ENCODE measurements at places on chromosomes 6 and 20.

DNA sequence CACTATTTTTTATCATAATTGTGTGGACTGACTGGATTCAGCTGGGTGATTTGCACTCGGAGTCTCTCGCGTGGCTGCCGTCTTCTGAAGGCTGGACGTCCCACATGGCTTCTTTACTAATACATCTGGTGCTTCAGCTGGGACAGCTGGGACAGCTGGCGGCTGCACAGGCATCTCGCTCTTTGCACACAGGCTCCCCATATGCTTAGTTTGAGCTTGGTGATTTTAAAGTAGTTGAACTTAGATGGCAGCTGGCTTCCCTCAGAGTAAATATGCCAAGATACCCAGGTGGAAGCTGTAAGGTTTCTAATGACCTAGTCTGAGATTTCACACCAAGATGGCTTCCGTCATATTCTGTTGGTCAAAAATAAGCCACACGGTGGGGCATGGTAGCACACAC is 38.7 kb upstream of the PPP1R3G start:
- DNase-seq: no peak

GRCh38 chr6:109740787-109741186 is 49.7 kb downstream of the FIG4 start:
- DNase-seq: no peak

GRCh38 chr6:52724042-52724405 is 39.3 kb downstream of the GSTA2 start:
- no peak for DNase-seq

DNA sequence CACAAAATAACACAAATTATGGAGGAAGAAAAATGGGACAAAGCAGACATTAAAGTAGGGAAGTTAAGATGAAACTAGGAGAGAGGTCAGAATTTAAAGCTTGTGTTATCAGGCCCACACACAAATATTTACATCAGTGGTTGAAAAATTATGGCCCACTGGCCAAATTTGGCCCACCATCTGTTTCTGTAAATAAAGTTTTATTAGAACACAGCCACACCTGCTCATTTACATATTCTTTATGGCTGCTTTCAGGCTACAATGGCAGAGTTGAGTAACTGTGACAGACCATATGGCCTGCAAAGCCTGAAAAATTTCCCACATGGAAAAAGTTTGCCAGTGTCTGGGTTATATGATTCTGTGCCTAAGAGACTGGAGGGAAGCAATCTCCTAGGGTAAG is 49.0 kb downstream of the SLC22A23 start:
- DNase-seq: no peak

DNA sequence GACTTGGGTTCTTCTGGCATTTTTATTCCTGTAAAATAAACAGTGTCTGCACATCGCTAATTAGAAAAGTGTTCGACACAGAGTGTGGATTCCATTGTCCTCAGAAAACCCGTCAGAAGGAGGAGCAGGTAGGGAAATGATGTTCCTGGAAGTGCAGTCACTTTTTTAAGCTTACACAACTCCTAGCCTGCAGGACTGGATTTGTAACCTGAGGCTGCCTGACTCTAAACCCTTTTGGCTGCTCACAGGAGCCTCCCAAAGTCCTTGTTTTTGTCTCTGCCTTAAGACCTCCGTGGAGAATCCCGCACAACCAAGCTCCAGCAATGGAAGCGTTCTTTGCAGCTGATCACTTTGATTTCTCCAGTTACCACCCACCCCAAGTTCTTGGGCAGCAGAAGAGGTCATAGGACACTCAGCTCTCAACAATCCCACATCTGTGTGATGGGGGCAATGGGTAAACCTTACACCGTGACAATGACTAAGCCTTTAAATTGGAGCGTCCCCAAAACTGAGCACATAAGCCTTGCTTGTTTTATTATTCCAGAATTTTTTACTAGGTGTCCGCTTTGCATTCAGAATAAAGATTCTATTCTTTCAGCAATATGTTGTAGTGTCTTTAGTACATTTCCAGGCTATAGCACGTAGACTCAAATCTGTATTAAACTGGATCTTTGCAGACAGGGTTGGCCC is 227.9 kb downstream of the TBXT start:
- no peak for DNase-seq

- no peak for DNase-seq
These were observed 297 bp downstream of the POM121L2 start for GRCh38 chr6:27311806-27312145.

DNA sequence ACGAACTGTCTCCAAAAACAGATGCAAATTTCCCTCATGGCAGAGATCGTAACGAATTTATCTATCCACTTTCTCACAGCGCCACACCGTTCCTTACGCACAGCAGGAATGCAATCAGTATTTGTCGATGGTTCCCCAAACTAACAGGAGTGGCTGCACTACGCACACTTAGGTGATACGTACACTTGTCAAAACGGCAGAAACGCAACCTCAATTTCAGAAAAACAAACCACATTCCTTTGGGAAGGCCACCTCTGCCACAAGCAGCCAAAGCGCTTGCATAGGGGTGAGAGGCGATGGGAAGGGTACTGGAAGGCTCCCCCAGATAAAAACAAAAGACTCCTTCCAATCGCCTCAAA is 638 bp downstream of the MDN1 start:
- DNase-seq: no peak

- DNase-seq: no peak
These were observed 872 bp upstream of the RBM39 start for GRCh38 chr20:35742741-35743523.

DNA sequence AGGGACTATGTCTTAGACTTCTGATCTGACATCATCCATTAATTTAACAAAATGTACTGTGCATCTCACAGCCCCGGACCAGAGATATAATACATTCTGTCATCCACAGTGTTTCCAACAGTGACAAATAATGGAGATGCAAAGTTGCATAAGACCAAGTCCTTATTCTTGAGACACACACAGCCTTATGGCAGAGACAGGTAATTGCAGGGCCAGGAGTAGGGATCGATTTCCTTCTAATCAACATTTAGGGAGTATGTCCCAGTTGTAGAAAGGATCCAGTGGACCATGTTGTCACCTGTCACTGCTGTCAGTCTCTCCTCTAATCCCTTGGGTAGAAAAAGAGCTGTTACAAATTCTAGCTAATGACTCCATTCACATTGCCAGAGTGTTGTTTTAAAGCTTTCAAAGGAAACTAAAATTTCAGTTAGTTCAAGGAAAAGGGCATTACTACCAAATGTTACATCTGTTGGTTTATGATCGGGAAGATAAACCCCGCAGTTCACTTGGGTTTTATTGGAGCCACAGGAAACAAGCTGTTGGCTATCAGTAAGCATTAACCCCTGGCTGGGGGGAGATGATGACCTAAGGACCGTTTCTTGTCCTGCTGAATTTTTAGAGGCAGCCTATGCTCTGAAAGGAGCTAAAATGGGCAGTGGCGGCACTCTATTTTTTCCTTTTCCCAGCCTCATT is 111.4 kb upstream of the ATXN1 start:
- no peak for DNase-seq

DNA sequence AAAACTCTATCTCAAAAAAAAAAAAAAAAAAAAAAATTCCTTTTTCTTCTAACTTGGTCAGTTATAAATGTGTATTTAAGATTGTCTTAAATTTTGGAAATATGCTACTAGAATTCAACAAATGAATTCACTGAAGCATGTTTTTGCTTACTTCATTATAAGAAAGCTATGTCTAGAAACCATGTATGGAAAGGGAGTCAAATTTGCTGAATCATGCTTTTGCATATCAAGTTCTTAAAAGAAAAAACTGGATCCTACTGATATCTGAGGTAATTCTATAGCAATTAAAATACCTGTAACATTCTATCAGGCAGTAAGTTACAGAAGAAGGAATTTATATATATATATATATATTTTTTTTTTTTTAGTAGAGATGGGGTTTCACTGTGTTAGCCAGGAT is 27.7 kb downstream of the AKIRIN2 start:
- DNase-seq: no peak

DNA sequence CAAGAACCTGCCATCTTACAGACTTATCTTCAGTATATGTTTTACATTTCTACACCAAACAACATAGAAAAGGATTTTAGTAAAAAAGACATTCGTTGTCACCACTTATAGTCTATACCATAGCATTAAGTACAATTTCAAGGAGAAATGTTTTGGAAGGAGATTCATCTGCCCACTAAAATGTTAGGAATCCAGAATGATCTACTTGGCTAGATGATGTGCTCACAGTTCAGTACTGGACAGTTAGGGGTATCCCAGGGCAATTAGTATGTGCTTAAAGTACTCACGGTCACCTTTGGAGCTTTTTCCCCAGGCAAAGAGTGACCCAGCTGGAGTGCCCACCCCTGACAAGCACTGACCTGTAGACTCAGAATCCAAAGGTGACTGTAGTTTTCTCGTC is 222.9 kb downstream of the SLC24A3 start:
- no peak for DNase-seq

DNA sequence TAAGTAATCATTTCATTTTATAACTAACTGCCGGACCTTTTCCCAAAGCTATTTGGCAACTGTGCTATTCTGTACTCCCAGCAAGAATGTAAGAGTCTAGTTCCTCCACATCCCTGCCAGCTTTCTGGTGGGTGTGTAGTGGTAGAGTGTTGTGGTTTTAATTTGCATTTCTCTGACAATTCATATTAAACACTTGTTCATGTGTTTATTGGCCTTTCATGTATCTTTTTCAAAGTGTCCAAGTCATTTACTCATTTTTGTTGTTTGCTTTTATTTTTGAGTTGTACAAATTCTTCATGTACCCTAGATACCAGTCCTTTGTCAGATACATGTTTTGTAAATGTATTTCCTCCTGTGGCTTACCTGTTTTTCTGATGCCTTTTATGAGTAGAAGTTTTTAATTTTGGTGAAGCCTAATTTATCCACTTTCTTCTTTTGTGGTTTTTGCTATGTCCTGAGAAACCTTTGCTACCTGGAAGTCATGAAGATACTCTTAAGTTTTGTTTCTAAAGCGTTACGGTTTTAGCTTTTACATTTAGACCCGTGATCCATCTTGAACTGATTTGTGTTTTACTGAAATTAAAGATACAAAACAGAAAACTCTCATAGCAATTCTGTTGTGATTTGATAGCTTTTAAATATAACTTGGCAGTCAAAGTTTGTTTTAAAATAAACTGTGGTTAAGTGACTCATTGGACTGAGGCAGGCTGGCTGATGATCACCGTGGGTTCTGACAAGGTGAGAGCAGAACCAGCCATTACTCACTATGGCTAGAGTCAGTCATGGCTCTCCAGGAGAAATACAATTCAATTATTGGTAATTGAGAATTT is 8.0 kb downstream of the MYLIP start:
- DNase-seq: peak; percentile 53

DNA sequence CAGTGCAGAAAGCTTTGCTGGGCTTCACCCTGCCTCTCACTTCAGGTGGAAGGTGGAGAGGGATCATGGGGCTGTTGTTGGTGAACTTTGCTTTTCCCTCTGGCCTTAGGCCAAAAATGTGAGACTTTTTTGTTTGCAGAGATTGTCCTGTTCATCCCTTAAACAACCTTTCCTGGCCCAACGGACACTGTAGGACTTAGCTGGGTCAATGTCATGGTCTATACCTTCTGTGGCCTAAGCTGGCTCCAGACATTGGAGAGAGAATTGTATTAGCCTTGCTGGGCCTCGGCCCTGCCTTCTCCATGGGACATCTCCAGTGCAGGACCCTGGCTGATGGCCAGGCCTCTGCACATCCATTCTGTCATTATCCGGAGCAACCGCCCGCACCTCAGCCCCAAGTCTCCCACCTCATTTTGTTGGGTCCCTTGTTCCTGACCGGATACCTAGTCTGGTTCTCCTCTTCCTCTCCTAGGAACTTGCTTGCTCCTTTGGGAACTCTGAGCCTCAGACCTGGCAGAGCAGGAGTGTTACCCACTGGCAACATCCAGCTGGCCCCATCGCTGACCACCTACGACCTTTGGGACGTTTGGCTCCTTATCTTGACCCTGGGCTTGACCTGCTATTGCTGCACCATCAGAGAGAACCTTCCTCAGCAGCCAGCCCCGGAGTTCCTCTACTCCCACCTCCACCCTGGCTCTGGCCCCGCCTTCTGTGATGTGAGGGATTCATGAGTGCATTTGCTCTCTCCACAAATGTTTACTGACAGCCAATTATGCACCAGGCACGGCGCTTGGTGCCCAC is 128.2 kb downstream of the BANF2 start:
- no peak for DNase-seq

- DNase-seq: no peak
These were observed 12.9 kb downstream of the OGFRL1 start for GRCh38 chr6:71301546-71301945.

DNA sequence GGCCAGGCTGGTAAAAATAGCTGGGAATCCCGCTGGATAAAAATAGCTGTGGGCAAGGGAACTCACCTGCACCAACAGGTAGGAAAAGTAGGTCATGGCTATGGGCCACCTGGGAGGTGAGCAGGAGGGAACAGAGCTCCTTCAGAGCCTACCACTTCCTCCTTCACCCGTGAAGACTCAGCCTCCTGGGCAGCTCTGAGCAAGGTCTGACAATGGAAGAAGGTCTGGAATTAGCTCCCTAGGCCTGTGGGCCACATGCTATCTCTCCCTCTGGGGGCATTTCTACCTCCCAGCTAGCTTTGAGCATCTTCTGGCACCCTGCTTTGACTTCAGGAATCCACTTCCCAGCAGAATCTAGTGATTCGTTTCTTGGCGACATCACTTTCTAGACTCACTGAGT is 153.9 kb downstream of the MRPL14 start:
- no peak for DNase-seq

- DNase-seq: peak; percentile 30
These were observed 717 bp downstream of the CSNK2A1 start for GRCh38 chr20:542777-543368.

GRCh38 chr6:66103954-66104353 is 396.9 kb upstream of the EYS start:
- DNase-seq: no peak

DNA sequence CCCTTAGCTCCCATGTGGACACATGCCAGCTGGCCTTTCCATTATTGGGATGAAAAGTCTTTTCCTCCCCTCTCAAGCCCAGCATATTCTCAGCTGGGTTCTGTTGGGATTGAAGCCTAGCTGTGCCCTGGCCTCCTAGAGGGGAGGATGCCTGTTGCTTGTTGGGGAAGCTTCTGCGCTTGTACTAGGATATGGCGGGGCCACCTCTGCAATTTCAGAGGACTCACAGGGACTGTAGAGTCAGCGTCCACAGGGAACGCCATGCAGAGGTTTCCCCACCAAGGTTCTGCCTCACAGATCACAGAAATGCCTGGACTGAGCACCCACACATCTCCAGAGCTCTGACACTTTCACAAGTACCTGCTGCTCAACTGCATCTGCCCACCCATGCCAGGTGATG is 288.7 kb upstream of the FOXQ1 start:
- DNase-seq: no peak

DNA sequence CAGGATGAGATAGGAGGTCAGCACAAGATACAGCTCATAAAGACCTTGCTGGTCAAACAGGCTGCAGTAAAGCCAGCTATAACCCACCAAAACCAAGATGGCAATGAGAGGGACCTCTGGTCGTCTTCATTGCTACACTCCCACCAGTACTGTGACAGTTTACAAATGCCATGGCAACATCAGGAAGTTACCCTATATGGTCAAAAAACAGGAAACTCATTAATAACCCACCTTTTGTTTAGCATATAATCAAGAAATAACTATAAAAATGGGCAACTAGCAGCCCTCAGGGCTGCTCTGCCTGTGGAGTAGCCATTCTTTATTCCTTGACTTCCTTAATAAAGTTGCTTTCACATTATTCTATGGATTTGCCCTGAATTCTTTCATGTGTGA is 30.9 kb downstream of the SLC22A2 start:
- no peak for DNase-seq
